ENCODE measurements at places on chromosomes 7 and 10. TPM values are rescaled to one million over a fixed set of nuclear protein-coding genes. Genes with fewer than 3 reads are reported as not detected.

FAM237B gene
- 0.30 TPM for polyA plus RNA-seq

NXPH1 gene
- polyA plus RNA-seq: 0.39 TPM

FOXI2 gene
- 2.3 TPM for polyA plus RNA-seq

LIPK gene
- not detected for polyA plus RNA-seq

FRMD4A gene
- polyA plus RNA-seq: 85.2 TPM

PDSS1 gene
- 11.9 TPM for polyA plus RNA-seq

- no peak for DNase-seq
Observed at GRCh38 chr7:135755351-135755753, 6.7 kb upstream of the FAM180A start.

DNA sequence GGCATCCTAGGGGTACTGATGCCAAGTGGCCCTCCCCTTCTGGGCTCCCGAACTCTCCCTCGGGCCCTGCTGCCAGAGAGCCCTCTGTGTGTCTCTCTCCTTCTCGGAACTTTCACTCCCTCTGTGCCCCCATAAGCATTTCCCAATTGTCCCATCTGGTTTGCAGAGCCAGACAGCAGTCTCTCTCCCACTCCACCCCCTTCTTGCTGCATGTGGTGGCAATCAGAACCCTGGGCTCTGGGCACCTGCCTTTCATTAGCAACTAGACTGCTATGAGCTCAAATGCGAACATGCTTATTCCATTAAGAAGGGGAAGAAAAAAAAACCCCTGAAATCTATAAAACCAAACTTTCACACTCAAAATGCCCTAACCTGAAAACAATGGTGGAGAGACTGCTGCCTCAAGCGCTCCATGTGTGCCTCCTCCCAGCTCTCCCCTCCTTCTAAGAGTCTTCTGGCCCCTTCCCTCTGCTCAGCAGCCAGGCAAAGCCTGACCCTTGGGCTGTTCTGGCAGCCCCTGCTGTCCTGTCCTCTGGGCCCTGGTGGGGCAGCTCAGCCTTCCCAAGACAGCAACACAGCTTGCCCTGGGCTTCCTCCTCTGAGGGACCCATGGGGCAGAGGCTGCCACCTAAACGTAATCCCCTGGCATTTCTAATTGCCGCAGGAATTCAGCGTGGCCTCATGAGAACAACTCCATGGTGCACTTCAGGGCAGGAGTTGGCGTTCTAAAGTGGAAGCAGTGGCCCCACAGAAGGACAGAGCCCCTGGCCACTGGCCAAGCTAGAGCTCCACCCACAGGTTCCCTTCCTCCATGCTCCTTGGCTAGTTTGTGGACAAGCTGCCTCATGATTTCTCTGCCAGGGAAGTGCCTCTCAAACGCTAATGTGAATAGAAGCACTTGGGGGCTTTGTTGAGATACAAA lies 415.4 kb downstream of the PLXNA4 start:
- DNase-seq: no peak

- no peak for DNase-seq
Observed at GRCh38 chr7:44849259-44849884, 1.5 kb upstream of the H2AZ2 start.

GRCh38 chr7:21743493-21743892 lies 200.7 kb downstream of the DNAH11 start:
- DNase-seq: no peak

- DNase-seq: no peak
Observed at GRCh38 chr7:15998617-15999016, 312.1 kb upstream of the MEOX2 start.

Data from left renal pelvis (tissue), 4 donors.